ENCODE measurements at places on chromosomes 7 and 10.

- no peak for DNase-seq
Observed at GRCh38 chr7:100035876-100036275, 13.7 kb upstream of the ZSCAN21 start.

DNA sequence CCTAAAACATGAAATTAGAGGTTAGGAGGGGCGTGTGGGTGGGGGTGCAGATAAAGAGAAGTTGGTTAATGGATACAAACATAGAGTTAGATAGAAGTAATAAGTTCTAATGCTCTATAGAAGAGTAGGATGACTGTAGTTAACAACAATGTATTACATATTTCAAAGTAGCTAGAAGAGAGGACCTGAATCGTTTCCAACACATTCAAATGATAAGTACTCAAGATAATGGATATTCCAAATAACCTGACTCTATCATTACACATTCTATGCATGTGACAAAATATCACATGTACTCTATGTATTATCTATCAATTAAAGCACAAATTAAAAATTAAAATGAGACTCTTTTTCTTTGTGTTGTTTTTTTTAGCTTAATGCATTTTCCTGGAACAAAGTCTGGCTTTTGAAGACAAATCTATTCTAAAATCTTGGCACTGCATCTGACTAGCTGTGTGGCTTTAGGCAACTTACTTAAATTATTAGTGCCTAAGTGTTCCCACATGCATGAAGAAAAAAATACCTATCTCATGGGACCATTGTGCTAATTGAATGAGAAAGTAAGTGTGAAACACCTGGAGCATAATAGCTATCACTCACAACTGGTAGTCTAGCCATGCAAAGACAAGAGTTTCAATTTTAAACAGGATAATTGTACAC, 75.7 kb downstream of the SEMA3C start:
- no peak for DNase-seq

DNA sequence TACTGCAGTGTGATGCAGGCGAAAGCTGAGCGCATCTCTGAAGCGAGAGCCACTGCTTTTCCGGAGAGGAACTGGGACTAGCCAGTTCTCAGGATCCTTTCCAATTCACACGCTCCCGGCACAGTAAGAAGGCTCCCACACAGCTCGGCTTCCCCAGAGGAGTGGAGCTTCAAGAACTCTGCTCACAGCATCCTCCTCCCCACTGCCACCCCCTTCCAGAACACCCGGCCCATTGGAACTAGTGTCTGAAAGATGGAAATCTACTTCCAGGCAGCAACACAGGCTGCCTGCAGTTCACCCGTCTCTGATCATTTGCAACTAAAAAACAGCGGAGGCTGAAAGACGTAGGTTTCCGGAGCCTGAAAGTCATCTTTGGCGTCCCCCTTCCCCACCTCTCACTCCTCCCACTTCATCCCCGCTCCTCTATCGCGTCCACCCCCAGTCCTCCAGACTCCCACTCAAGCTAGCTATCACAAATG, at the start of gene DGKB:
DGKB (minus strand) TSS at position 163 of the 479 bp plus-strand sequence.
- no peak for DNase-seq

GRCh38 chr10:72886621-72887020, 6.9 kb upstream of the OIT3 start:
- DNase-seq = no peak

DNA sequence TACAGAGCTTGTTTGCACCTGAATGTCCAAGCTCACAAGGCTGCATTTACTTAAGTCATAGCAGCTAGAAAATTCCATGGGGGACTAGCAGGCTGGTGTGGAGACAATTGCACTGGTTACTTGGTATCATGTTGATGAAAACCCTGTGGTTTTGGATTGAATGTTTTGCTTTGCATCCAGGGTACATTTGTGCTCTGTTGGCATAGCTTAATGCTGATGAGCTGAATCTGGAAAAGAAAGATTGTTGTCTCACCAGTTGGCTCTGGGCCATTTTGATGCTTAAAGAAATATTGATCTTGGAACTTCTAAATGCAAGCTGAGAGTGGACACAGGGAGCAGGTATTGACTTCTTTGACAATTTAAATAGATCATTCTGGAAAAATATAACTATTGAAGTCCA, 122.5 kb upstream of the MBL2 start:
- DNase-seq = no peak

DNA sequence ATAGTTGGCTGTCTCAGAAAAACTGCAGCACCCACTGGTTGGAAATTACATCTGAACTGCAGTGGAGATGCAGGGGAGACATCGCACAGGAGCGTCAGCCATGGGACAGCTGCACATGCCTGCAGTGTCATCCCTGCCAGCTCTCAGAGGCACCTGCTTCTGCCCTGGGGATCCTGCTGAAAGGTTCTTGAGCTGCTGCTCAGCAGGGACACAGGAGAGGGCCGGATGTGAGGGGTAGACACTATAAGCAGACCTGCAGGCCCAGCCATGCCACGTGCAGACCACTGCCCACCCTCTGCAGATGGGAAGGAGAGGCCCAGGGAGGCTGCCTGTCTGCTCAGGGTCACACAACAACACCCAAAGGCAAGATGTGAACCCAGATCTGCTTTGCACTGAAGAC, 601.4 kb downstream of the DNAJB6 start:
- no peak for DNase-seq

GRCh38 chr10:23676296-23676695, 237.4 kb downstream of the OTUD1 start:
- DNase-seq = peak; percentile 71
